ENCODE measurements at places on chromosomes 1 and 21.

- peak; percentile 60 for DNase-seq
Measured at GRCh38 chr1:78096976-78097375, 51.2 kb downstream of the GIPC2 start.

DNA sequence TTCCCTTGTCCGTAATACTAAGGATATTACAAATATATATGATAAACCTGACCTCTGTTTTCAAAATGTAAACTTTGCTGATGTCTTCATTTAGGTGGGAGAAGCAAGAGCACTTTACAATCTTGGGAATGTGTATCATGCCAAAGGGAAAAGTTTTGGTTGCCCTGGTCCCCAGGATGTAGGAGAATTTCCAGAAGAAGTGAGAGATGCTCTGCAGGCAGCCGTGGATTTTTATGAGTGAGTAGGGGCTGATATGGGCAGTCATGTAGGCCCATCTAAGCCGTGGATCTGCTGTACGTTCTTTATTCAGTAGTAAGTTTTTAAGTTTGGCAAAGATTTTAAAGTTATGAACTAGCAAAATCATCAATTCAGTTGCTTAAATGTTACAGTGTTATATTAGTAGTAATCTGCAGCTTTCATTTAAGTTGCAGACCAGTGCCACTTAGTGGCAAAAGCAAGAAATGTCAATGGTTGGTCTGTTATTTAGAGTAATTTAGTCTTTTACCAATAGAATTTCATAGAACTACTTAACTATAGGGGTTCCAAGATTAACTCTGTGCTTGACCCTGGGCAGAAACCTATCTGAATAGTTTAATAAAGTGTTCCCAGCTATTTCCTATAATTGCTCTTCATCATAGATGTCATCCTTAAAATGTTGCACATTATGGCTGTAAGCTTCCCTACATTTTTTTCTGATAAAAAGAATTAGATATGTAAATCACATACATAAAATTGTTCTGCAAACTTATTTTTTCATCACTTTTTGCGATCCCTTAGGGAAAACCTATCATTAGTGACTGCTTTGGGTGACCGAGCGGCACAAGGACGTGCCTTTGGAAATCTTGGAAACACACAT lies 21.3 kb downstream of the GPSM2 start:
- DNase-seq = peak; percentile 84

- DNase-seq = no peak
Measured at GRCh38 chr1:33365560-33365997, 44.7 kb upstream of the A3GALT2 start.

DNA sequence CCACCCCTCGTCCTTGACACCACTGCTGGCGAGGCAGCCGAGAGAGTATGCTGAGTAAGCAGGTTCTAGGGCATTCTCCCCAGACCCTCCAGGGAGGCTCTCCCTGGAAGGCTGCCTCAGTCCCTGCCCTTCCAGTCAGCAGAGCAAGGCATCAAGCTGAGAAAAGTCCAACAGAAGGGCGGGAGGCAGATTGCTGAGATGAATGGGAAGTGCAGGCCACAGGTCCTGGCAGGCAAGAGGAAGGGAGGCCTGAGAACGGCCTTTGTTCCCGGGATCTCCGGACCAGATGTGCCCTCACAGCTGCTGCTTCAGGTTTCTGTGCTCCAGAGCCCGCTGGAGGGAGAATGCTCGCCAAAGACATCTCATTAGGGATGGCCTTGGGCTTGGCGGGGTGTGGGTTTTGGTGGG lies 270.0 kb upstream of the VAMP3 start:
- DNase-seq = no peak

DNA sequence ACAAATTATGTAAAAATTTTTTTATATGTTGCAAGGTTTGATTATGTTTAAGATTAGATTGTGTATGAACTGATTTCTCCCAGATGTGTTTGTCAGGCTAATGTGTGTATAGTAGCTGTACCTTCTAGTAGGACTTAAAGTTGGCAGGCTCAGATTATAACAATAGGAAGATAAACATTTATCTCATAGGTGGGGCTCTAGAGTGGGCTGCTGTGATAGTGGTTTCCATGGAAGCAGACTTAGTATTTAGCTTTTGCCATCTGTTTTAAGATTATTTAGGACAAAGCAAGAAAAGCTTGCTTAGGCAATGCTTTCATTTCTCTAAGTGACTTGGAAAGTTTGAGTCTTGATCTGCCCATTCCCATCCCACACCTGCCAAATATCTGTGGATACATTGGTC lies 187.7 kb upstream of the CACYBP start:
- DNase-seq = no peak

DNA sequence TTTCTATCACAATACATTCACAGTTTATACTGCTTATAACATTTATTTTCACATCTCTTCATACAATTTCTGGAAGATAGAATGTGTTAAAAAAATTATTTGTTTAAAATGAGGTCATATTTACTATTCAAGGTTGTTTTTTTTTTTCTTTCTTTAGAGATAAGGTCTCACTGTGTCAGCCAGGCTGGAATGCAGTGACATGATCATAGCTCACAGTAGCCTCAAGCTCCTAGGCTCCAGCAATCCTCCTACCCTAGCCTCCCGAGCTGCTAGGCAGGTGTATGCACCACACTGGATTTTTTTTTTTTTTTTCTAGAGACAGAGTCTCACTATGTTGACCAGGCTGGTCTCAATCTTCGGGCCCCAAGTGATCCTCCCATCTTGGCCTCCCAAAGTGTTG lies 19.0 kb upstream of the RNF11 start:
- DNase-seq = no peak

DNA sequence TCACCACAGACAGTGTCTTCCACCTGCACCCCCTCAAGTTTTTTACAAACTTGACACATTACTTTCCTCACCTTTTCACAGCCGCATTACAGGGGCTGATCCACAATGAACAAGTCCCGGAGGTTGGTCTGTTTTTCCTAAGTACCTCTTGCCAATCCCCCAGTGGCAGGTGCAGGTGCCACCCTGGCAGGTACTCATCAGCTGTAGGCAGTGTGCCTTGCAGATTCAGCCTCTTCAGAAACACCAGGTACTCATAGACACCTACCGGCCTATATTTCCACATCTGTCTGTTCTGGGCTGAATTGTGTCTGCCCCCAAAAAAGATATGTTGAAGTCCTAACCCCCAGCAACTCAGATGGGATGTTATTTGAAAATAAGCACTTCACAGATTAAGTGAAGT lies 81.4 kb upstream of the CNIH3 start:
- DNase-seq = no peak

GRCh38 chr1:23657659-23658275 lies 33.8 kb upstream of the RPL11 start:
- DNase-seq = no peak

- no peak for DNase-seq
Measured at GRCh38 chr1:166272851-166273250, 106.0 kb upstream of the FAM78B start.

DNA sequence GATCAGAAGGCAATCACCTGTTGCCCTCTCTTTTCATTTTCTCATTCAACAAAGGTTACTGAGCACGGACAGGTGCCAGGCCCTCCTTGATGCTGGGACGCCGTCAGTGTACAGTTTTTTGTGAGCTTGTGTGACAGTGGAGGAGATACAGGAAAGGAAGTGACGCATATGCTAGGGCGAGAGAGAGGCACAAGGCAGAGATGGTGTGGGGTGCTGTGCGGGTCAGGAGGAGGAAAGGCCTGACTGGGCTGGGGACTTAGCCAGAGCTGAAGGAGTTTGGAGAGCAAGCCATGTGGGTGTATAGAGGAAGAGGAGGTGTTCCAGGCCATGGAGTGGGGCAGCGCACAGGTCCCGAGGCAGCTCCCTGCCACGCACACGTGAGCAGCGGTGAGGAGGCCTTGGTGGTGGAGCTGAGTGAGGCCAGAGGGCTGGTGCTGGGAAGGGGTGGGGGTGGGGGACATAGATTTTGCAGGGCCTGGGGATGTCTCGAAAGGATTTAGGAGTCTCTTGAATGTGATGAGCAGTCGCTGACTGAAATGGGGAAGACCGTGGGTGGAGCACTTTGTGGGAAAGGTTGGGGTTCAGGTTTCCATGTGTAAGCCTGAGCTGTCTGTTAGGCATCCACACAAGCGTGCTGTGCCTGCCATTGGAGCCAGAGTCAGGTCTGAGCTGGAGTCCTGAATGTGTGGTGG lies 46.0 kb downstream of the TRAPPC10 start:
- no peak for DNase-seq

- no peak for DNase-seq
Measured at GRCh38 chr1:72636631-72637030, 354.3 kb upstream of the NEGR1 start.

GRCh38 chr21:42409366-42409765 lies 5.7 kb downstream of the UBASH3A start:
- DNase-seq = no peak

DNA sequence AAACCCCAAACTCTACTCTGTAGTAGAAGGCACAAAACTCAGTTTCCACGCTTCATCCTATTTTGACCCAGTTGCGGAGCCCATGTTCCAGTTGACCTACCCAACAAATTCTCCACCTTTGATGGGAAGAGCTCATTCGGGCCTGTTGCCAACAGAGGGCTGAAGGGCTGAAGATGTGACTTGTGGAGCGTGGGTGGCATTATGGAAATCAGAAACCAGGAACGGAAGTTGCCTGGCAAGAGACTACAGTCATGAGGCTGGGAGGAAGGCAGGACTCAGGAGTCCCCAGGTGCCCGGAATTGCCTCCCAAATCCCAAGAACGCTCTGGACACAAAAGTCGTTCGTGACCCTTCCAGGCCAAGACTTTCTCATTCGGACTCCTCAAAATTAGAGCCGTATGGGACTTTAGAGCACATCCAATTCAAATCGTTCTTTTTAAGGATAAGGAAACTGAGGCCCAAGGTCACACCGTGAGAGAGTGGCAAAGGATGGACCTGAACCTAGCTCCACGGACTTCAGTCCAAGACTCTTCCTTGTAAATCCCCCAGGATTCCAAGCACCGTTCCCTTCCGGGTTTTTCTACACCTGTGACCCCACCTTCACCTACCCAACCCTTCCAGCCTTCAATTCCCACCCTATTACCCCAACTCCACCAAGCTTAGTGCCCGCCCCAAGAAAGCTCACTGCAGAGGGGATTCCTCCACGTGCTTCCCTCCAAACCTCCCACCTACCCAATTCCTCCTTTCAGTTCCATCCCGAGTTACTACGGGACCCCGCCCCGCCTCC lies 739 bp downstream of the SMG5 start:
- DNase-seq = no peak

DNA sequence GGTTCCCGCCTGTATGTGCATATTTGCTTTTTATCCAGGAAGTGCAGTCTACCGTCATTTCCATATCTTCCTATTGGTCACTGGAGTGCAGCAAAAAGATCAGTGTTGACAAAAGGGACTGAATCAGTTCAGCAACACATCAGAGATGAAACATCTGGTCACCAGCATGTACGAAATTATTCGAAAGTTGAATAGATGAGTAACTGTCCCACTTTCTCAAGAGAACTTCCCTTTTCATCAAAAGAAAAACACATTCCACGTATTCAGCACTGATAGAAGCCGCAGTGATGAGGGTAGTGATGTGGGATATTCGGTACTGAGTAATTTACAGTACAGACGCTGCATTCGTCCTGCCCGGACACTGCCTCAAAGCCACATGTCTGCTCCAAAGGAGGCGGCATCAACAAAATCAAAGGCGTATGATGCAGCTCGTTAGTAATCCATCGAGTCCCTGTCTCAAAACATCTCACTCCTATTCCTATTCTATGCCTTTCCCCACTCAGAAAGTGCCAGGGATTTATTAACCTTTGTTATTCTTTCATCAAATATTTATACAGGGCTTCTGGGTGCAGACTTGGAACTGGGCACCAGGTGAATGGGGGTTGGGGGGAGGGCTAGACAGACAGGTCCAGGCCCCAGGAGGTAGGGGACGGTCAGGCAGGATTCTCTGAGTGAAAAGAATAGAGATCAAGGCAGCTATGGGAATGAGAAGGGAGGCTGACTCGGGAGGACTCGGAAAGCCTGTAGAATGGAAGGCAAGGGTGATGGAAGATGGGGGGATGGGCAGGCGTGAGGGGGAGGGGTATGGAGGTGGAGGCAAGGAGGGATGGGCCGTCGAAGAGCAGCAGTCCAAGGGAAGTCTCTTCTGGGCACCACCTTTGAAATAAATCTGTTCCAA lies 79.5 kb upstream of the SLC45A1 start:
- DNase-seq = no peak

GRCh38 chr1:195894411-195894810 lies 713.8 kb downstream of the KCNT2 start:
- no peak for DNase-seq

DNA sequence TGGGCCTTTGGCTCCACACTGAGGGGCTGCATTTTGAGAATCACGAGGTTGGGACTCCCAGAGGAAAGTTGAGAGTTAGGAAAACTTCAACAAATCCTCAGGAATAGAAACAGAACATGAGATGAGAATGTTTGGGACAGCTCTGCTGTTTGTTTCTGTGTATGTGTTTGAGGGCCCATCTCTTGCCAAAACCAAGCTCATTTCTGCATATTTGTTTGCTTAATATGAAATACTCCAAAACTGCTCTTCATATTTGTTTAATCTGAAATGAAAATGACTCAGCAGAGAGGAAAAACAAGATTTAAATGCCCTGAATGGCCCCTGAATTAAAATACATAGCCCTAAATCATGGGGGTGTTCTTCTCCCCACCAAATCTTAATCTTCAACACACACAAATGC lies 78.1 kb downstream of the DDR2 start:
- no peak for DNase-seq

GRCh38 chr21:43767498-43767983 lies 8.6 kb downstream of the CSTB start:
- no peak for DNase-seq

DNA sequence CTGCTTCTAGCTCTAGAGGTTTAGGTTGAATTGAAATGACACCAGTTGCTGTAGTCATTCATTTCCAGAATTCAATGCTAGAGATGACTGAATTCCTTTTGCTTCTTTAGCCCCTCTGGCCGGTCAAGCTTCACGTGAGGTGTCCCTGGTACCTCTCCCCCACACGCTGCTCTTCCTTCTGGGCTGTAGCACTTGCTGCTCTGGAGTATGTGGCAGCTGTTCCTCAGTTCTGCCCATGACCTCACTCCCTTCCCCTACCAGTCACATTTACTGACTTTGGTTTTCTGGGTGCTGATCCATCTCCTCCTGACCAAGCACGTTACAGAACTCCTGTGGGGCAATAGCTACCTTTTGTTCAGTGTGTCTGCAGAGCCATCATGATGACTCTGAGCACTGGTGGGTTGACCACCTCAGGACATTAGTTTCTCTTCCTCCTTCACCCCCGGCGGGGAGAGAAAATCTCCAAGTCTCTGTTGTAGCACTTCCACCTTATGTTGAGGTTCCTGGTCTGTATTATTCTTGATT lies 128.1 kb downstream of the HHAT start:
- no peak for DNase-seq

DNA sequence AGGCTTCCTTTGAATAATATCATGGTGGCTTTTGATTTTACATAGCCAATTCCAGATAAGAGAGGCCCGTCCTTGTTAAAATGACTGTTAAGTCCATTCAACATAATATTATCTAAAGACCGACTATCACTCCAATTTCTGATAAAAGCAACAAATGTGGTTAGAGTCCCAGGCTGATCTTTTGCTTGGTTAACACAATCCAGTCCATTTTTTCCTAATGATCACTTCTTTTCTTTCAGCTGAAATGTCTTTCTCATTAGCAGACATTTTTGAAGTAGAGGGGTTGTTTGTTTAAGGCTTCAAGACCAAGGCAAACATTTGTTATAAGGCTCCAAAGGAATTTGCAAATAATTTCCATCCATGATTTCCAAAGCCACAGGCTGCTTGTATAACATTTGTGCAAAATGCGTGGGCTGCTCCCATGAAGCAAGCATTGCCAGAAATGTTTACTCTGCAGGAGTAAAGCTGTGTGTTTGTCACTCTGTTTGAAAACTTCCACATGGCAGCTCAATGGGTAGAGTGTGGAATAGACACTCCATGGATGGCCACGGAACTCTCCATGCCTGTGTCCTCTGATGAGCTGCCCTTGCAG lies 111.5 kb downstream of the PSMG1 start:
- DNase-seq = no peak

All from midbrain (tissue), 1 donor.